ENCODE measurements at places on chromosomes 6 and 20.
A peak's percentile ranks its signal among the peaks of the same experiment; 100 is the strongest.

DNA sequence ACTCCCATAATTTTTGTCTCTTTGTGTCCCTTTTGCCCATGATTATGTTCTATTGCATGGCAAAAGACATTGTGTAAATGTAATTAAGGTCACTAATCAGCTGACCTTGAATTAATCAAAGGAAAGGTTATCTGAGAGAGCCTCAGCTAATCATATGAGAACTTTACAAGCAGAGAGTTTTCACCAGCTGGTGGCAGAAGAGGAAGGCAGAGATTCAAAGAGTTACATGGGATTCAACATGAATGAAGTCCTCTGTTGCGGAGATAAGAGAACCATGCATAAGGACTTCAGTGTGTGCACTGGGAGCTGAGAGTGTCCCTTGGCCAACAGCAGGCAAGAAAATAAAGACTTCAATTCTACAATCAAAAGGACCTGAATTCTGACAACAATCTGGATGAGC lies 494.1 kb upstream of the ARID1B start:
- no peak for DNase-seq

GRCh38 chr20:52201395-52201794 lies 9.8 kb upstream of the ZFP64 start:
- no peak for DNase-seq

DNA sequence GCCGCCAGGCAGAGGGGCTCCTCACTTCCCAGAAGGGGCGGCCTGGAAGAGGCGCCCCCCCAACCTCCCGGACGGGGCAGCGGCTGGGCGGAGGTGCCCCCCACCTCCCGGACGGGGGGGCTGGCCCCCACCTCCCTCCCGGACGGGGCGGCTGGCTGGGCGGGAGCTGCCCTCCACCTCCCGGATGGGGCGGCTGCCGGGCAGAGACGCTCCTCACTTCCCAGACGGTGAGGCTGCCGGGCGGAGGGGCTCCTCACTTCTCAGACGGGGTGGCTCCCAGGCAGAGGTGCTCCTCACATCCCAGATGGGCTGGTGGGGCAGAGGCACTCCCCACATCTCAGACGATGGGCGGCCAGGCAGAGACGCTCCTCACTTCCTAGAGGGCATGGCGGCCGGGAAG lies 389.7 kb upstream of the EYS start:
- no peak for DNase-seq

DNA sequence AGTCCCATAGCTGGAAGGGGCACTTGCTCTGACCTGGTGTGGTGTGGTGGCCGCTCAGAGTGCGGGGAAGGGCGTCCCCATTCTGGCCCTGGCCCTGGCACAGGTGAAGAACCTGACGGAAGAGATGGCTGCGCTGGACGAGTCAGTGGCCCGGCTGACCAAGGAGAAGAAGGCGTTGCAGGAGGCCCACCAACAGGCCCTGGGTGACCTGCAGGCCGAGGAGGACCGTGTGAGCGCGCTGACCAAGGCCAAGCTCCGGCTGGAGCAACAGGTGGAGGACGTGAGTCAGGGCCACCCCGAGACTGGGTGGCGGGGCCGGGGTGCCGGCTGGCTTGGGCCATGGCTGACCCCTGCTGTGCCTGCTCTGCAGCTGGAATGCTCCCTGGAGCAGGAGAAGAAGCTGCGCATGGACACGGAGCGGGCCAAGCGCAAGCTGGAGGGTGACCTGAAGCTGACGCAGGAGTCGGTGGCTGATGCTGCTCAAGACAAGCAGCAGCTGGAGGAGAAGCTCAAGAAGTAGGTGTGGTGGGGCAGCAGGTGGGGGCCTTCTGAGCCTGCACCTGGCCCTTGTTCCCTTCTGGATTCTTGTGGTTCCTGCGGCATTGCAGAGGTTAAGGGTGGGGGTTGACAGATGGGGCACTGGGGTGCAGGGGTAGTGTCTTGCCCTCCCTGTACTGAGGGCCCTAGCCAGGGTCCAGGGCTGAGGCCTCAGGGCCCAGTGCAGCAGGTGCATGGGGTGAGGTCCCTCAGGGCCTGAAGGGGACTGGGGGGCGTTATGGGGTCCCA lies 40.8 kb downstream of the MYH7B start:
- no peak for DNase-seq

- no peak for DNase-seq
Observed at GRCh38 chr6:163935158-163935762, 520.7 kb downstream of the QKI start.

DNA sequence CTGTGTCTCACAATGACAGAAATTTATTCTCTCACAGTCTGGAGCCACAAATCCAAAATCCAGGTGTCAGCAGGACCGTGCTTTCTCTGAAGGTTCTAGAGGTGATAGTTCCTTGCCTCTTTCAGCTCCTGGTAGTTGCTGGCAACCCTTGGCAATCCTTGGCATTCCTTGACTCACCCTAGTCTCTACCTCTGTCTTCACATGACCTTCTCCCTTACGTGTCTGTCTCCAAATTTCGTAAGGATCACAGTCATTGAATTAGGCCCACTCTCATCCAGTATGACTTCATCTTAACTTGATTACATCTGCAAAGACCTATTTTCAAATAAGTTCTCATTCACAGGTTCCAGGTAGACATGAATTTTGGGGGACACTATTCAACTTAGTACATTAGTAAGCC lies 143.1 kb downstream of the CEP57L1 start:
- DNase-seq = no peak

DNA sequence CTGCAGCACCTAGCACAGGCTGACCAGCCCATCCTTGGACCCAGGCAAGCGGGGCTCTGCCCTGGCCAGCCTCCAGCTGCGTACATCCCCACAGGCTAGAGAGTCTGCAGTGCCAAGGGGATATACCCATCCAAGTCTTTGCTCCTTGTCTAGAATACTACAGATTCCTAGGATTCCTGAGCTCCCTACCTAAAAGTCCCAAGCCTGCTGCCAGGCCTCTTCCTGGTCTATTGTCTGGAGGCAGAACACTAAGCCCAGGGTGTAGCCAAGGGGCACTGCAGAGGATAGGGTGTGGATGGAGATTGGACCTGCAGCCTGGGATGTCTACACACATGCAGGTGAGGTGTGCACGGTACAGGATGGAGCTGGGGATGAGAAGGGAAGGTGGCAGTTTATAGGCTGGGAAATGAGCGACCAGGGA lies 90.0 kb upstream of the SIRPA start:
- no peak for DNase-seq

- DNase-seq = no peak
Observed at GRCh38 chr6:77425671-77426070, 37.6 kb downstream of the HTR1B start.

- peak; percentile 19 for DNase-seq
Observed at GRCh38 chr6:114747995-114748625, 405.3 kb upstream of the HS3ST5 start.

GRCh38 chr20:62274332-62274950 lies 28.4 kb upstream of the ADRM1 start:
- peak; percentile 41 for DNase-seq

- DNase-seq = no peak
Observed at GRCh38 chr6:148776321-148777308, 29.8 kb downstream of the UST start.

DNA sequence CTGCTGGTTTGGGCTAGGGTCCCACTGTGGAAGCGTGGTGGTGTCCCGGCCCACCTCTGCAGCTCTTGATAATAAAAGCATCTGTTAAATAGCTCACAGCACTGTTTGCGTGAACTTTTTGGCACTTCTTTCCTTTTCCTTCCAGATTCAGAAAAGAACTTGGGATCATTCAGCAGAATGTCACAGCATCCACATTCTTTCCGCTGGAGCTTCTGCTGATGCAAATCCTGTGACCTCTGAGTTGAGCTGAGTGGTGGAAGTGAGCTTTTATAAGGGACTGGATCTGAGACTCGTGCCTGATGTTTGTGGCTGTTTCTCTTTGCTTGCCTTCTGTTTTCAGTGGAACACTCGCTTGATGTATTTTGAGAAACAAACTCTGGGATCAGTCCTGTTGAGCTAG lies 3.9 kb downstream of the OSBPL2 start:
- DNase-seq = no peak

DNA sequence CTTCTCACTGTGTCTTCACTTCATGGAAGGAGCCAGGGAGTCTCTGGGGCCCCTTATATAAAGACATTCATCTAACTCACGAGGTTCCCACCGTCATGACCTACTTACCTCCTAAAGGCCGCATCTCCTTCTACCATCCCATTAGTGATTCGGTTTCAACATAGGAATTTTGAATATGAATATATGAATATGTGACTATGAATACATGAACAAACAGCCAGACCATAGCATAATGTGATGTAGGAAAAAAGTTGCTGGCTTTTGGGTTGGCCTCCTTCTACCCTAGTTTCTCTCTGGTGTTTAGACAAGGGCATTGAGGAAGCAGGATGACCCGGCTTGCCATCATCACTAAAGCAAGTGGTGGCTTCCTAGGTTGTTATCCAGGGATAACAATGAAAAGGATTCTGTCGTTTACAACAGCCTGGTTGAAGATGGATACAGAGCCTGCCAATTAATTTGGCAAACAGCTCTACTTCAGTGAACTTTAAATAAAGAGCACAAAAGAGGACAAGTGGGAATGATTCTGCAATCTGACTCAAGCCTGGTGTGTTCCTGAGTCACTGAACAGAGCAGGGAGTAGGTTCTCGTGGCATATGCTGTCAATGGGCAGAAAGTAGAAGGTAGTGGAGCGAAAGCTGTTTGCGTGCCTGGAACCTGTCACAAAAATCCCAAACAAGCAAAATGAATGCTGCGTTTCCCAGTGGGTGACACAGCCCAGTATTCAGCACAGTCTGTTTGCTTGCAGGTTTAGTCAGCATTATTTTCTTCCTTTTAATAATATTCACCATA lies 44.0 kb upstream of the DOK5 start:
- no peak for DNase-seq

- DNase-seq = no peak
Observed at GRCh38 chr20:38883081-38883980, 42.9 kb upstream of the FAM83D start.

- no peak for DNase-seq
Observed at GRCh38 chr6:97052152-97052787, 127.7 kb downstream of the KLHL32 start.
